Umbilical cord (tissue), 2 donors: ENCODE measurements at places on chromosomes 2 and 18. TPM values are rescaled to one million over a fixed set of nuclear protein-coding genes. Genes with fewer than 3 reads are reported as not detected.
A peak's percentile ranks its signal among the peaks of the same experiment; 100 is the strongest.

DNA sequence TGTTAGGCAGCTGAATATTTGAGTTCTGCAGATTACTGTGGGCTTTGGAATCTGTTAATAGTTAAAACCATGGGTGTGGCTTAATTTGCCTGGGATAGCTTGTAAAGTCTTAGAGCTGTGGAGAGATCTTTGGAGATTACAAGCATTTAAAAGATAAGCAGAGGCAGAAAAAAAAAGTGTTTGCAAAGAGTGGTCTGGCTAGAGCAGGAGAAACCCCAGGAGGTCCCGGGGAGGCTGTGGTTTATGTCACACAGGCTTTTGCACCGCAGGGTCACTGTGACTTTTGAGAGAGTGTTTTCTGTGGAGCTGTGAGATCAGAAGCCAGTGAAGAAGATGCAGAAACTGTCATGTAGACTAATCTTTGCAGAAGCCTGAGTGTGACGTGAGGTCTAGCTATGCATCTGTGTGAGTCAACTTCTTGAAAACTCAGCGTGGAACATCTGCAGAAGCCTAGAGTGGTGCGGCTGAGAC is 49.0 kb downstream of the SETBP1 start:
- DNase-seq, result peak; percentile 97

DNA sequence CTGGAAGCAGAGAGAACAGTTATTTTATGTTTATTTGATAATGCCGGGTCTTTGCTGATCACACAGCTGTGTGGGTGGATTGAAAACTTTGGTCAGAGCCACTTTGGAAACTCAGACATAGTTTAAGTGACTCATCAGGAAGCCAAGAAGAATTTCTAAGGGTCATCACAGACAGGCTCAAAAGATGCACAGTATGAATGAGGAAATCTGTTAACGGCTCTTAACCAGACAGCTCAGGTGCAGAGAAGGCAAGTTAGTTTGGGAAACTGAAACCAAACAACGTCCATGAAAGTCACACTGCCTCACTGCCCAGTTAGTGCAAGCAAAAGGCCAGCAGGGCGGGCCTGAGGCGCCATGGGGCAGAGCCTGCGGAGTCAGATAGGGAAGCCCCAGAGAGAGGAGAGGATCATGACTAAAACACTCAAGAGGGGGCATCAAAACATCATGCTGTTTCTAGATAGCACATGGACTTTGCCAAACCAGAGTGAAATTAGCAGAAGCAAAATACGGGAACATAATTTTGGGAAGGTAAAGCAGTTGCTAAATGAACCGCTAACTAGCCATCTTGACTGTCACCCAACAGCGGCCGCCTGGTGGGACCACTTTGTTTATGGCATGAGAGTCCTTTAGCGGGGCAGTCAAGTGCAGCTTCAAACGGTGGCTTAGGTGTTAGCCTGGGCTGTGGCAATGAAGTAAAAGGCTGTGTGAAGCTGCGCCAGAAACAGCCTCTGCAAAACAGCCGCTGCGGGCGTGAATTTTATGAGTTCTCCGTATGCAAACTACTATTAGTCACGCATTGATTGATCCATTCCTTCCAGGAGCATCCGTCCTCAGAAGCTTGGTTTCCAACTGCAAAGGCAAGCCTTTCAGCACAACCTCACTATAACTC is 101.2 kb downstream of the KCTD18 start:
- peak; percentile 10 for DNase-seq

DNA sequence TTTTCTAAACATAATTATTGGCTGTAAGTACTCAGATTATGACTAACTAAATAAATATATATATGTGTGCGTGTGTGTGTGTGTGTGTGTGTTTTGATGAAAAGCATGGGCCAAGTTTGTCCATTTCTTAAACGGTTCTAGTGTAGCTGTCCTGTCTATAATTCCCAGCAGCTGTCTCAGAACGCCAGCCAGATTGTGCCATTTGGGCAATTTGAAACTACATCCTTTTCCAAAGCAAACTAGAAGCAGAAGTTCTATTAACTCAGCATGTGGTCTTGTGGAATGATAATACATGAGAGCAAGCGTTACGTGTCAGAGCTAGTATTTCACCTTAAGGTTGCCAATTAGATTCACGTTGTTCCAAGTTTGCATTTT is 1.7 kb downstream of the ARHGAP28 start:
- DNase-seq, result no peak

TMEM247 gene
- total RNA-seq, result not detected

RFX8 gene
- 1.2 TPM for total RNA-seq

DNA sequence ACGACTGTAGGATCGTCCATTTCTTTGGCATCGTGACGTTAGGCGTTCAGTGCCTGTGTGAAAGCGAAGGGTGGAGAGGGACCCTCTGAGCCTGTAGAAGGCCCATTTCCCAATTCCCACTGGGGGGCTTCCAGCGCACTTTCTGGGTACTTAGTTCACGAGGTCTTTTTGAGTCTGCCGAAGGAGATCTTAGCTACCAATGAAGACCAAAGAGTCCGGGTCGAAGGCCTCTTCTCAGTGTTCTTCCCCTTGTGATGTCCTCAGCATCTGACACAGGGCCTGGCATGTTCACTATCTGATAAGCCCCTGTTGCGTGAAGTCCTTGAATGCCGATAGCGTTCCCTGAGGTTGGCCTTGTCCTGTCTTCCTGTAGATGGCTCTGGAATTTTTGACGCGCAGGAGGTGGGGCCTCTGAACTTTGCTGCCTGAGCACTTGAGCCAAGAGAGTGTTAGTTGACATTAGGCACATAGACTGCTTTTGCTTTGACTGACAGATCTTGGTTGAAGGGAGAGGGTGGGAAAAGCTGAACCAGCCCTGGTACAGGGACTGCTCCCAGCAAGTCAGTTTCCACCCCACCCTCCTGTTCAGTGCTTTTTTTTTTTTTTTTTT is 52.8 kb downstream of the LDLRAD4 start:
- DNase-seq, result peak; percentile 36

CIB4 gene
- total RNA-seq, result not detected

GRCh38 chr2:107633580-107634147 is 193.0 kb upstream of the RGPD4 start:
- DNase-seq, result no peak

DNA sequence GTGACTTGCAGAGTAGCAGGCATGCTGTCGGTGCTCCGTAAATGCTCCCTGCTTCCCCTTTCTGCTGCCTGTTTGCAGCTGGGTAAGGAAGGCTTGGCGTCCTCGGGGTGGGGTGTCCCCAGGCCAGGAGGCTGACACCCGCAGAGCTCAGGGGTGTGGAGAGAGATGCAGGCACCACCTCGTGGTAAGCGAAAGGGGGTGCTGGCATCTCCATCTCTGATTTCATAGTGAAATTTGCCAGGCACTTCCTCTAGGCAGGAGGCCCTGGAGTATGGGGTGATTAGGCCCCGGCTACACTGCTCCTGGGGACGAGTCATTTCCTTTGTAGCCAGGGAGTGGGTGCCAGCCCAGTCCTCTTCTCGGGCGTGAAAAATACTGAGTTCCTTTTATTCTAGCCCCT is 160.4 kb downstream of the KLHL29 start:
- DNase-seq, result peak; percentile 4

ZNF2 gene
- total RNA-seq, result 2.9 TPM

DNA sequence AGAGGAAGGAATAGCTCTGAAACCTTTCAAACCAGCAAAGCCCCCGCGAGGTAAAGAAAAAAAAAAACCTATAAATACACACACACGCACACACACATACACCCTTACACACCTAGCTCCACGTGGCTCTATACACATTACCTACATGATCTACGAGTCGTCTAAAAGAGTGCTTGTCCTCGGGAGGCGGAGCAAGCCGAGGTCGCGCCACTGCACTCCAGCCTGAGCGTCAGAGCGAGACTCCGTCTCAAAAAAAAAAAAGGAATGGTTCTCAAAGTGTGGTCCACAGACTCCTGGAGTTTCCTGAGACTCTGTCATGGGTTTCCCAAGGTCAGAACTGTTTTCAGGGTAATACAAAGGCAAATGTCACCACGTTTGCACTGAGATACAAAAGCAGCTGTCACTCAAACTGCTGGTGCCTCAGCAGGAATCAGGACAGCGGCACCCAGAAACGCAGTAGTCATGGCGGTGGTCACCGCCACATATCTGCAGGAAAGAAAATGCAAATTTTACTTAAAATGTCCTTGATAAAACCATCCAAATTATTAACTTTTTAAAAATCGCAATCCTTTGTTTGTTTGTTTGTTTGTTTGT is 130.0 kb upstream of the GPC1 start:
- no peak for DNase-seq

DNA sequence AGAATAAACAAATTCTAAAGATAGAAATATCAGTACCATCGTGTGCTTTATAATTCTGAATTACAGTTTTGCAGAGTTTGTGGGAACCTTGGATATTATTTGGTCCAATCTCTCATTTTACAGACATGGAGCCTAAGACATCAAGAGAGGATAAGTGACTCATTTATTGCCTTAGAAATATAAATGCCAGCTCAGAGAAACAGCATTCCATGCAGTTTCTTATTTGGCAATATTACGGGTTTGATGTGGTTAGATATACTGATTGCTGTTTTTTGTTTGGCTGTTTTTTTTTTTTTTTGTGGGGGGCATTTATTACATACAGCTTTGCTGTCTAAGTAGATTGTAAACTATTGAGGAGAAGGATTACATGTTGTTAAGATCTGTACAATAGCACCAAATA is 1241.1 kb upstream of the LRRTM1 start:
- peak; percentile 83 for DNase-seq

GNLY gene
- total RNA-seq, result 2.2 TPM

GRCh38 chr18:59520562-59521355 is 161.7 kb upstream of the LMAN1 start:
- no peak for DNase-seq

DNA sequence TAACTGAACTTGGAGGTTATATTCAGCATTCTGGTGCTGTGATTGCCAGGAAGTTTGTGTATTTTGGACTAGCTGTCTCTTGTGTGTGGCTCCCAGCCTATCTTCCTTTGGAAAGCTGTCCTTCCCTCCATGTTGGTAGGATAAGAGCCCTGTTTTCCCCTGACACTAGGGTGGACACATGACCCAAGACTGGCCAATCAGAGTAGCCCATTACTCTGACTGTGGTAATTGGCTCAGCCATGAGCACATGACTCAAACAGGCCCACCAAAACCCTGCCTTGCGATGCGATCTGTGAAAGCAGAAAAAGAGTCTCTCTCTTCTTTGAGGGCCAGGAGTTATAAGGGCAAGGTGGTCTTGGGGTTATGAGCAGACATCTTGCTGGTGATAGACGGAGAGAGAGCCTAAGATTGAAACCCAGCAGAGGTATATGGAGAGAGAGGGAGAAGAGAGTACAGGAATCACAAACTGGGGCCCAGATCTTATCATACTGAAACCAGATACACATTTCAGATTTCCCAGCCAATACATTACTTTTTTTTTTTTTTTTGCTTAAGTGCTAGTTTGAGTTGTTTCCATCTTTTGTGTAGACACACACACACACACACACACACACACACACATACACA is 45.3 kb upstream of the SERPINE2 start:
- no peak for DNase-seq

- DNase-seq, result no peak
These were observed 849 bp downstream of the AQP4 start for GRCh38 chr18:26864658-26865057.

DNA sequence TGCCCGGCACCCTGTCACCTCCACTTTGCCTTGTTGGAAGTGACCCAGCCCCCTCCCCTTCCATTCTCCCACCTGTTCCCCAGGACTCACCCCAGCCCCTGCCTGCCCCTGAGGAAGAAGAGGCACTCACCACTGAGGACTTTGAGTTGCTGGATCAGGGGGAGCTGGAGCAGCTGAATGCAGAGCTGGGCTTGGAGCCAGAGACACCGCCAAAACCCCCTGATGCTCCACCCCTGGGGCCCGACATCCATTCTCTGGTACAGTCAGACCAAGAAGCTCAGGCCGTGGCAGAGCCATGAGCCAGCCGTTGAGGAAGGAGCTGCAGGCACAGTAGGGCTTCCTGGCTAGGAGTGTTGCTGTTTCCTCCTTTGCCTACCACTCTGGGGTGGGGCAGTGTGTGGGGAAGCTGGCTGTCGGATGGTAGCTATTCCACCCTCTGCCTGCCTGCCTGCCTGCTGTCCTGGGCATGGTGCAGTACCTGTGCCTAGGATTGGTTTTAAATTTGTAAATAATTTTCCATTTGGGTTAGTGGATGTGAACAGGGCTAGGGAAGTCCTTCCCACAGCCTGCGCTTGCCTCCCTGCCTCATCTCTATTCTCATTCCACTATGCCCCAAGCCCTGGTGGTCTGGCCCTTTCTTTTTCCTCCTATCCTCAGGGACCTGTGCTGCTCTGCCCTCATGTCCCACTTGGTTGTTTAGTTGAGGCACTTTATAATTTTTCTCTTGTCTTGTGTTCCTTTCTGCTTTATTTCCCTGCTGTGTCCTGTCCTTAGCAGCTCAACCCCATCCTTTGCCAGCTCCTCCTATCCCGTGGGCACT is 4.5 kb downstream of the RETREG2 start:
- no peak for DNase-seq

DNA sequence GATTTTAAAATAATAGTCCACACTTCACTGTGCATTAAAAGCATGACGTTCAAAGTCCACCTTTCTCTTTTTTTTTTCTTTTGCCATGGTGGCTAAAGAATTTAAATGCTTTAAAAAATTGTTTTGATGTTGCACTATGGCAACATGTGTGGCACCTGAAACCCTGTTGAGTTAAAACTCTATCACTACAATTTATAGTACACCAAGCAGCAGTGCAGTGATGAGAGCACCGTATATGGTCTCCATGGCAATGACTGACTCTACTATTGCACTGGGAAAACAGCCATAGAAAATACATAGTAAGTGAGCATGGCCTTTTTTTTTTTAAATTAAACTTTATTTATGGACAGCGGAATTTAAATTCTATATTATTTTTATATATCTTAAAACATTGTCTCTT is 298.8 kb downstream of the FIGN start:
- DNase-seq, result no peak

SOX11 gene
- total RNA-seq, result 10.1 TPM

- no peak for DNase-seq
These were observed 57.3 kb downstream of the CCDC195 start for GRCh38 chr2:224658780-224659405.

DNA sequence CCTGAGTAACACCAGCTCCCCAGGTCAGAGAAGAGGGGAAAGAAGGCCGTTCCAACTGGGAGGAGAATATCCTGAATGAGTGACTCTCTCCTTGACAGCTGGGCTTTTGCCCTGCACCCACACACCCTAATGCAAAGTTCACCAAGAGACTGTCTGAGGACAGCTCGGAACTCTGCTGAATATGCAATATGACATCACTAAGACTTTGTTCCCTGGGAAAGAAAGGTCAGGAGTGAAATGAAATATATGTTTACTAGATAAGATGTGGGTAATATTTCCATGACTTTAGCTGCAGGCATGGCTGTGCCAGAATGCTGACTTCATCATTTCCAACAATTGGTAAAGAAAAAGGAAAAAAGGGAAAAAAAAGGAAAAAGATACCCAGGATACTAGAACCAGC is 488.2 kb upstream of the RAB6C start:
- DNase-seq, result peak; percentile 59

DNA sequence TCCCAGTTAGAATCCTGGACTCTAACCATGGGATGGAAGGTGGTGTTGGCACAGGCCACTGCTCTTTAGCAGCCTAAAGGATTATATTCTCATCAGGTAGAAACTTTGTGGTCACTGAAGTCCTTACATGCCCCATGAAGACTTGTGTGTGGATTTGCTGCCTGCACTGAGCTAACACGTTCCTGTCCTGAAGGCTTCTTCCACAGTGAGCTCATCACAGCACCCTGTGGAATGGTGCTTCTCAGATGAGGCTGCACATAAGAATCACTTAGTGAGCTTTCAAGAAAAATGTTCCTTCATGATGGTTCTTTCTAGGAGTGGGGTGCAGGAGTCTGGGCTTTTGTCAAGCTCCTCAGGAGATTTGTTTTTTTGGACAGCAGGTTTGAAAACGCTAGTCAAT is 26.8 kb downstream of the STAMBP start:
- DNase-seq, result no peak
